ENCODE measurements at places on chromosomes 13 and 19.

DNA sequence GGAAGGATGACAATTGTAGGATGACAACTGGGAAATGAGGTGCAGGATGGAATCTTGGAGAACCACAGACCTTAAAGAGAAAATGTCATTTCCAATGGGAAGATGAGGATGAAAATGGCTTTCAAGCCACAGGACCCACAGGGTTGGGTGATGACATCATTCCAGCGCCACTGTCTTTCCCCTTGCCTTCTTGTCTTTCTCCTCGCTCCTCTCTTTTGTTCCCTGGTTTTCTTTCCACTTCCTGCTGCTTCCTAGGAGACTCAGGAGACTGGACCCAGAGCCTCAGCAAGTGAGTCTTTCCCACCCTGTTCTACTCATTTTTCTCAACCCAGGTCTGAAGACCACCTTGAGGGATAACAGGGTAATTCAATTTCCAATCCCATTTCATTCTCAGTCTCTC lies 548.8 kb downstream of the FGF9 start:
- DNase-seq: no peak

GRCh38 chr13:51919531-51919930 lies 57.8 kb downstream of the CCDC70 start:
- DNase-seq: no peak

- DNase-seq: no peak
Measured at GRCh38 chr13:29817604-29818378, 32.6 kb downstream of the UBL3 start.

DNA sequence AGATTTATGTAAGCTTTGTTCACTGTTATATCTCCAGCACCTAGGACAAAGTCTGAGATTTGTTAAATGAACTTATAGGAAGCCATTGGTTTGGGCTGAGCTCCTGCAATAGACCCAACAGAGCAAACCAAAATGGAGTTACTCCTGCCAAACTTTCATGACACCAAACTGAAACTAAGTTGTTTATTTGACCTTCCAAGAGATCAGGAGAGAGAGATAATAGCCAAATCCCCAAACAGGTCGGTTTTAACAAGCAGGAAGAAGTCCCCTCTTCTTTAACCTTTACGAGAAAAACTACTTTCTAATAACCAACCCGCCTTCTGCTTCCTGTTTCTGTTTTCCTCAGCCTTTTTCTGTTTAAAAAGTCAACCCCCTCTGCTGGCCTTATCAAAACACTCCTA lies 54.9 kb upstream of the ATP12A start:
- DNase-seq: no peak

DNA sequence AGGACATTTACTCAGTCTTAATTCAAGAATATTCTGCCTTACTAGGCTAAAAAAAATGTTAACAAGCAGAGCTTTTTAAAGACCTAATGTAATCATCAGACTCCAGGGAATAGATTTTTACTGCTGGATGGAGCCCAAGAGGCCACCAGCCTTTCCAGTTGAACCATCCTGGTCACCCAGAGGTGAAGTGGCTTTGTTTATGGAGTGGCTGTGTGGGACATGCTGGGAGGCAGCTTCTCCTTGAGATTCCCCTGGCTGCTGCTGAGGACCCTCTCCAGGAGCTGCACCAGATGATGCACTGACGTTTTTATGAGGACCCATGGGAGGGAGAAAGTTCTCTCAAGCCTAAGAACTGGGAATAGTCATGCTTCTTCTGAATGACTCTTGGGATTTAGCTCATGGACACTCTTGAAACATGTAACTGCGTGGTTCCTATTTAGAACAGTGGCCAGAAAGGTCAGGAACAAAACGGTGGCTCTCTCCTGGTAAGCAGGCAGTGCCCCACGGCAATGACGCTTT lies 205.9 kb upstream of the MIR17HG start:
- DNase-seq: no peak

DNA sequence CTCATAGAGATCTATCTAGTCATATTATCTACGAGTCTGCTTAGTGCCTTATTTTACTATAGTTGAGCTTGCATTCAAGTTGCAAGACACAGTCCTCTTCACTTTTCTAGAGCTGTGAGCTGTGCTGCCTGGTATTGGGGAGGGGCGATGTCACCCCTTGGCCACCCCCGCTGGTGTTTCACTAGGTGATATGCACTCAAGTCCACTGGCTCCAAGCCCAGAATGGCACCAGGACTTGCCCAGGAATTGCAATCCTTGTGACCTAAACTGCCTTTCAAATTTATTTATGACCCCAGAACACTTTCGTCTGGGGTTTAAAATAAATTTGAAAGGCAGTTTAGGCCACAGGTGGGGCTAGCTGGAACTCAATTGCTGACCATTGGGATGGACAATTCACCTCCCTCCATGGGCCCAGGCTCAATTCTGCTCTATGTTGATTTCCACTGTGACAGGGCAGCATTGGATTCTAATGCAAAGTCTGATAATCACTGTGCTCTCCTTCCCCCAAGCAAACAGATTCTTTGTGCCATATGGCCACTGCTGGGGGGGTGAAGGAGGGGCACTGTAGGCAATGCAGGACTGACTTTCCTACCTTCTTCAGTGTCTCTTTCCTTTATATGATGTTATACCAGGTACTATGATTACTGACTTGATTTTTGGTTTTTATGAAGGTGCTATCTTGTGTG lies 1244.2 kb upstream of the MIR17HG start:
- DNase-seq: no peak

DNA sequence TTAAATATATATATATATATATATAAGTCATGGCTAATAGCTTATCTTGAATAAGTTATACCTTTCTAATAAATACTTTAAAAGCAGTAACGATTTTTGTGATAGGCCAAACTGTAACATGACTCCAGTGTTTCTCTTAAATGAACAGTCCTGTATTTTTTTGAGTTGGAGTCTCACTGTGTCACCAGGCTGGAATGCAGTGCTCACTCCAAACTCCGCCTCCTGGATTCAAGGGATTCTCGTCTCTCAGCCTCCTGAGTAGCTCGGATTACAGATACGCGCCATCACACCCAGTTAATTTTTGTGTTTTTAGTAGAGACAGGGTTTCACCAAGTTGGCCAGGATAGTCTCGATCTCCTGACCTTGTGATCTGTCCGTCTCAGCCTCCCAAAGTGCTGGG lies 814.2 kb upstream of the SLITRK5 start:
- no peak for DNase-seq

- no peak for DNase-seq
Measured at GRCh38 chr19:43905897-43906296, 29.2 kb downstream of the ZNF45 start.
